Myocyte (in vitro differentiated cells): ENCODE measurements at places on chromosomes 11 and 22.
A peak's percentile ranks its signal among the peaks of the same experiment; 100 is the strongest.

GRCh38 chr22:46065691-46066454 lies 84.5 kb upstream of the PPARA start:
- peak; percentile 60 for DNase-seq

DNA sequence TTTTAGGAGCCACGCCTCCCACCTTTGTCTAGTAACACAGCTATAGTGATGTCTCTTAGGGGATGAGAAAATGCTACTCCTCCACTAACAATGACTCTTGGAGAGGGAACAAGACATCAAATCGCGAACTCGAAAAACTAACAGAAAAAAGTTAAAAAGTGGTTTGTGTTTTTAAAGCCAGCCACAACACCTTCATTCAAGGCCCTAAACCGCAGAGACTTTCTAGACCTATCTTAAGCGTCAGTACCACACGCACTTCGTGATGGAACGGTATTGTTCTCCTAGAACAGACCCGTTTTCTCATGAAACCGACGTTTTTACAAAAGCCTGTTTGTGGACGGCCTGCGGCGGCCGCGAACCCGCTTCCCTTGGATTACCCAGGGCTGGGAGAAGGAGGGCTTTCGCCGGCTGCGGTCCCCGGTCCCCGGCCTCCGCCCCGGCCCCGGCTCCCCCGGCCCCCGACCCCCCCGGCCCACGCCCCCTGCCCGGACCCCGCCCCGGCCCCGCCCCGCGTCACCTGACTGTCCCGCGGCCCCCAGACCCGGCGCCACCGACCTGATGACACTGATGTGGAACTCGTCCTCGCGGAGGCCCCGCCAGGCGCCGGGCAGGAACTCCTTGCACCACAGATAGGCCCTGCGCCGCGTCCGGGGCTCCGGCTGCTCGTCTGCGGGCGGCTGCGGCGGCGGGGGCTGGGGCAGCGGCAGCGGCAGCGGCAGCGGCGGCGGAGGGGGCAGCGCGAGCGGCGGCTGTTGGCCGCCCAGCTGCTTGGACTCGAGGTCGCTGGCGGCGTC lies 718 bp downstream of the CHKA start:
- peak; percentile 53 for DNase-seq

DNA sequence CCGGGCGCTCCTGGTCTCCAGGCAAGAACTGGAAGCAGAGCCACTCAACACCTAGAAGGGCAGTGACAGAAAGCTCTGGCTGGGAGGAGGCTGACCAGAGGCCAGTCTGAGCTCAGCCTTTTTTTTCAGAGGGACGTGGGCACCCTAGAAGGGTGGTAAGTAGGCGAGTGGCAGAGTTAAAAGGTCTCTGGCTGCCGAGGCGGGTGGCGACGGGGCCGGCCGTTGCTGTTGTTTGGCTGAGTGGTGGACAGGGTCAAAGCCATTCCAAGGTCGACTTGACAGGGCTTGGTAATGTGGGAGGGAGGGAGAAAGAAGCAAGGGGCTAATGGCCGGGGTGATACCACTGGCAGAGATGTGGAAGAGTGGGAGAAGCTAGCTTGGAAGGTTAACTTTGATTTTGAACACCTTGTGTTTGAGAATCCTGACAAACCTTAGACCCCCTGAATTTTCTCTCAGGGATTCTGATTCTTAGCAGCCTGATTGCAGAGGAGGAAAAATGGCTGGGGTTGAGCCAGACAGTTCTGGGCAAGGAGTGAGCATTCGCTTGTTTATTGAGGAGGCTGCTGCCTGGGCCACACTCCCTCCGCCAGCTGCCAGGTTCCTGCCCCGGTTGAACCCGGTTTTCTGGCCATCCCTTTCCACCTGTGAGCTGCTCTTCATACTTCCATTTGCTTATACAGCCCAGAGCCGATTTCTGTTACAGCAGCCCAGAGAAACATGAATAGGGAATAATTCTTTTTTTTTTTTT lies 868 bp upstream of the SYCE3 start:
- no peak for DNase-seq

DNA sequence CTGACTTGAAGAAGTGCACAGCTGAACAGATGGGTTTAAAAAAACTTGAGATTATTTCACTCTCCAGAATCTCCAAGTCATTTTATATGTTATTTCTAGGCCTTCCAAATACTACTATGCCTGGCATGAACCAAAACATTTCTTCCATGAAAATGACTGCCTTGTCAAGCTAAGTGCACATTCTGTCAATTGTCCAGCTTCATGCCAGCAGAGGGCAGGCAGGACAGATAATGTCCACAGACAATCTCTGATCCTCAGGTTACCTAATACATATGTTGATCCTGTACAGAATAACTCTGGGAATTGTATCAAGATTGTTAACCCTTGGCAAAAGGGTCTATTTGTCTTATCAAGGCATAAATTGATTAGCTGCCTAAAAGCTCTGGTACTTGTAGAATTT lies 229.5 kb downstream of the AASDHPPT start:
- DNase-seq = peak; percentile 41

GRCh38 chr11:59801981-59802638 lies 8.5 kb downstream of the MRPL16 start:
- no peak for DNase-seq

- no peak for DNase-seq
These were observed 19.0 kb downstream of the SMCO4 start for GRCh38 chr11:93524173-93524536.

DNA sequence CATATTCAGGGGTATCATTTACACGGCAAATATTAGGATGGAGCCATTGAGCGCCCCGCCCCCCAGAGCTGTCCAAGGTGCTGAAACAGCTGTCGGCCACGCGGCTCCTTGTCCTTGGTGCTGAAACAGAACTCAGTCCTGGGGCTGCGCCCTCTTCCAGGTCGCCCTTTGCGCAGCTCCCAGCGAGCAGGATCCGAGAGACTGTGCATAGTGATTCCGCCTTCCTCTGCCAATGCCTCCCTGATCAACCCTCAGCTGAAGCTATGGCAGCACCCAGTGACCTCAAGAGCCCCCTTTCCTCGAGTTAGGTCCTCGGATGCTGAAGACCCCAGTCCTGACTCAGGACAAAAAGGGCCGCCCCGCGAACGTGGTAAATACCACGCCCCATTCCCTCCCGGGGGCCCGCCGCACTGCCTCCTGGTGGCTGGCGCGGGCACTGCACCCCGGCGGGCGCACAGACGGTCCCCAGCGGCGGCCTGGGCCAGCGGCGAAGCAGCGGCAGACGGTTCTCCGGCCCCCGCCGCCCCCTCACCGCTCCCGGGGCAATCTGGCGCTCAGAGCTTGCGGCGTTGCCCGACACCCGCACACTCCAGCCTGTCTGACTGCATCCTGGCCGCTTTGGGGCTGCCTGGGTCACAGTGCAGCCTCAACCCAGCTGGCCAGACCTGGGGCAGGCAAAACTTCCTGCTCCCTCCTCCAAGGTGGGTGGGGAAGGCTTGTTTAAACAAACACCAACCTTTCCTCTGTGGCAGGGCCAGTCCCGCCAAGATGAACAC lies 13.4 kb downstream of the SYT7 start:
- peak; percentile 80 for DNase-seq

GRCh38 chr11:128206461-128206860 lies 380.9 kb downstream of the ETS1 start:
- DNase-seq = no peak

DNA sequence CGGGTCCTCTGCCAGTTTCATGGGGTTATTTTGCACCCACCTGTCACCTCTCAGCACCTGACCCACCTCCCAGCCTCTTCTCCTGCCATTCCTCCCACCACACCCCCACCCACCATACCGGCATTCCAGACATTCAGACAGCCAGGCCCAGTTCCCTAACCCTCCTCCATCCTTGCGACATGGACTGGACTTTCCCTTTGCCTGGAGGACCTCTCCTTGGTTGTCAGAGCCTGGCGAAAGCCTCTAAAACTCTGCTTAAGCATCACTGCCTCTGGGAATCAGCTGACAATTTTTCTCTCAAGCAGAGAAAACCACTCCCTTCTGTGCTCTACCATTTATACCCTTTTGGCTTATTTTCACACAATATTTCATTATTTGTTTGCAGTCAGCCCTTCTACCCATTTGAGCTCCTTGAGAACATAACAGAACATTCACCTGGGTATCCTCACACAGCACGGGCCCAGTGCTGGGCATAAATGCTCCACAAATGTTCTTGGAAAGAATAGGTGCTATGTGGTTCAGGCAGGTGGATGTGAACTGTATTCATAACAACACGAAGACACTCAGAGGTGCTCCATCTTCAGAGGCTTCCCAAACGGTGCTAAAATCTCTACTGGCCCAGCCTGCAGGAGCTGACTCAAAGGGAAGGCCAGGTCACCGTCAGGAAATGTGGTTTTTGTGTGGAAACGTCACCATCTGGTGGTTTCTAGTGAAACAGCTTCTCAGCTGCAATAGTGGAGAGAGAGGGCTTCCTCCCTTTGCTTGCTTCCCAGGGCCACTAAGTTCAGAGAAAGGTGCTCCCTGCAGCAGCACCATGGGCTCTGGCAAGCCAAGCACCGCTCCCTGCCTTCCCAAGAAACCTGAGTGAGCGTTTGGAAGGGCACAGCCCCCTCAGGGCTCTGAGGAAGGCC lies 10.4 kb downstream of the SPATA19 start:
- DNase-seq = peak; percentile 5

DNA sequence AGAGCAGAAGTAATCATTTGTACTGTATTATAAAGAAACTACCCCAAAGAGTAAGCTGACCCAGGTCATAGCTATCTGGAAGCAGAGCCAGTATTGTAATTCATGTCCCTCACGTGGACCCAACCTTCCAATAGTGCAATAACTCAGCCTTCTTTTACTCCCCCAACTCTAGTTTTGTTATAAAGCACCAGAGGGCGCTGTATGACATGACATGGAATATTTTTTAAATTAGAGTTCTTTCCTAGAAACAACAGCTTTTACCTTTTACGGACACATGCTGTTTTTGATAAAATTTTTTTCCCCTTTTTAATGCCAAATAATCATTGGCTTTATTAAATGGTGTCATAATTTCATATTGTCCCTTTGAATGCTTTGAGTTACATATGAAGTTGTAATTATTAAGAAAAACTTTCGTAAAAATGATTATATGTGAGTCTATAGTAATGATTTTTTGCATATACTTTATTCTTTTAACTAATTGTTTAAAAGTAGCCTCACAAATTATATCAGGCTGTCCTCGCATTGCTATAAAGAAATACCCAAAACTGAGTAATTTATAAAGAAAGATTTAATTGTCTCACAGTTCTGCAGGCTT lies 76.9 kb downstream of the DKK3 start:
- peak; percentile 68 for DNase-seq

DNA sequence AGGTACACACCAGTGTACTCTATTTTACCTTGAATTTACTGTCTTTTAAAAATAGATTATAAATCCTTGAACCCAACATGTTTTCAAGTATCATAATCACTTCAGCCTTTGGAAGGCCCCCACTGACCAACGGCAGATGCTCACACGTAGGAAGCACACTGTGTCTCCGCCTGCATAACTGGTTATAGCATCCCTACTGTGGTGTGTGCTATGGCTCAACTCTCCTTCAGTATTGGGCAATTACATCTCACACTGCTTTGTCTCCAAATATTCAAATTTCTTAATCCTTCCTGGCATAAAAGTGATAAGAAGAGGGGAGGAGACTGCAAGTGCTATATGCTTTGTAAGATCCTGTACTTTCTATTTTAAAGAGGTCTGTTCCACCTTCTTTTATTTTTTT lies 165.7 kb downstream of the CADM1 start:
- DNase-seq = no peak

GRCh38 chr11:130054966-130055365 lies 14.7 kb upstream of the APLP2 start:
- no peak for DNase-seq

DNA sequence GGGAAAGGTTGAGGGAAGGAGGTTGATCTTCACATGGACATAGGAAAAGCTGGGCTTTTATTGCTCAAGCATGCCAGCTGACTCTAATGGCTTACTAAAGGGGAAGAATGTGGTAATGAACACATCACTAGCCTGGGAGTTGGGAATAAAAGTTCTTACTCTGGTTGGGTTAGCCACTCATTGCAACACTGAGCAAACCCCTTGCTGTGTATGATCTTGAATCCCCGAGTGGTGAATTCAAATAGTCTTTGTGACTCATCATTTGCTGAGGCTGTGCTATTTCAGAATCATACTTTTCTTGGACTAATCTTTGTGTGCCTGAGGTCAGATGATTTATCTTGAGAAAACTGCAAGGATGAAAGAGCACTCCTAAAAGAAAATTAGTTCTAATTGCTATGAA lies 304.1 kb upstream of the ANO5 start:
- no peak for DNase-seq

DNA sequence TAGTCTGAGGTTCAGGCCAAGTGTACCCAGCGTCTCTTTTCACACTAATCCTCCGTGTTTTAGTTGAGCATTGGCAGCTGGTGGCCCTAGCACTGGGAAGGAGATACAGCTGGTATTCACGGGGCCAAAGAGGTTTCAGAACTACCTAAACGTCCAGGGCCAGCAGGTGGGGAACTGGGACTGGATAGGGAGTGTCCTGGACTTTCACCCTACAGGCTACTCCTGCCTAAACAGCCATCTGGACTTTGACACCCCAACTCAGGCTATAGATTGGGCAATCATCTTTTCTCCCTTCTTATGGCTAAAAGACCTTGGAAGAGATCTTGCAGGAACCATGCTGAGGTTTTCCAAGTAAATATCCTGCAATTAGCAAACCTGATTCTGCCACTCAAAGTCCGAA lies 2.8 kb downstream of the SPON1 start:
- DNase-seq = no peak

DNA sequence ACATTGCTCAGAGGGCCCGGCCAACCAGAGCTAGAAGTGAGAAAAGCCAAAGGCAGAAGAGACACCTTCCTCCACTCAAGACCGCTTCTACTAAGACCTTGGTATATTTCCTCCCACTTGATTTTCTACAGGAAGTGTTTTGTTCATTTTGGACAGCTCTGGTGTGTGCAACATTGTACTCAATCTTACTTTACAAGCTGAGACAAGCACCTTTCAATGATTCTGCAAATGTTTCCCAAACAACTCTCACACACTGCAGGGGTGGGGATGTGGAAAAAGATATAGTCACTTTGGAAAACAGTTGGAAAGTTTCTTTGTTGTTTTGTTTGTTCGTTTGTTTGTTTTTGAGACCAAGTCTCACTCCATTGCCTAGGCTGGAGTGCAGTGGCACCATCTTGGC lies 15.7 kb downstream of the MYO18B start:
- no peak for DNase-seq

GRCh38 chr11:115363921-115364320 lies 140.3 kb downstream of the CADM1 start:
- no peak for DNase-seq

DNA sequence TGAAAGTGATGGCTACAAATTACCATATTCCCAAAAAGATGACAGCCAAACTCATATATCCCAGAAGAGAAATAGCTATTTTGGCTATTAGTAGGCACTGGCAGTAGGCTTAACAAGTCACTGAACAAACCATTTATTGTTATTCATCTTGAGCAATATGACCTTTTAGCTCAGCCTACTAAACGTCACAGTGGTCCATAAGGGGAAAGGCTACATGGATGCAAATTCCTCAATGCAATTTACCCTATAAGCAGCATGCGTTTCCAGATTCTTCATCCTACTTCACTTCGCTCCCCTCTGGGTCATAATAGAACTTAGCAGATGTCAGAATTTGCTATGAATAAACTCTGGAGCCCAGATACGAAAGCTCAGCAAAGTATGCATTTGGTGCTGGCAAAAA lies 114.0 kb downstream of the SIK3 start:
- no peak for DNase-seq
